ENCODE measurements at places on chromosomes 3 and 15.

- DNase-seq: no peak
These were observed 5.3 kb downstream of the IP6K2 start for GRCh38 chr3:48711727-48712126.

DNA sequence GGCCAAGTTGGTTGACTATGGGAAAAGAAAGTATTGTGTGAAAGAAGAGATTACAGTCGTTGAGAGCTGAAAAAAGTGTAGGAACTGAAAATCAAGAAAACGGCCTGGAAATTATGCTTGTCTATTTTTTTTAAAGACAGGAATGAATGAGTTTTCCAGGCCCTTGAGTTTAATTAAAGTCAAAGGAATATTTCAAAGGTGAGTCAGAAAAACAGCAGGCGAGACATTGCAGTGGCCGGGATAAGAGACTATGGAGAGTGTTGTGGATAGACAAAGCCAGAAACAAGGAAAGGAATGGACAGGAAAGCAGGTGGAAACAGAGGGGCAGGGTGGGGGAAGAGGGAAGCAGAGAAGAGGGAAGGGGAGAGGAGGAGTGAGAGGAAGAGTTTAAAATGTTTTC is 275.1 kb upstream of the LRTM1 start:
- no peak for DNase-seq

DNA sequence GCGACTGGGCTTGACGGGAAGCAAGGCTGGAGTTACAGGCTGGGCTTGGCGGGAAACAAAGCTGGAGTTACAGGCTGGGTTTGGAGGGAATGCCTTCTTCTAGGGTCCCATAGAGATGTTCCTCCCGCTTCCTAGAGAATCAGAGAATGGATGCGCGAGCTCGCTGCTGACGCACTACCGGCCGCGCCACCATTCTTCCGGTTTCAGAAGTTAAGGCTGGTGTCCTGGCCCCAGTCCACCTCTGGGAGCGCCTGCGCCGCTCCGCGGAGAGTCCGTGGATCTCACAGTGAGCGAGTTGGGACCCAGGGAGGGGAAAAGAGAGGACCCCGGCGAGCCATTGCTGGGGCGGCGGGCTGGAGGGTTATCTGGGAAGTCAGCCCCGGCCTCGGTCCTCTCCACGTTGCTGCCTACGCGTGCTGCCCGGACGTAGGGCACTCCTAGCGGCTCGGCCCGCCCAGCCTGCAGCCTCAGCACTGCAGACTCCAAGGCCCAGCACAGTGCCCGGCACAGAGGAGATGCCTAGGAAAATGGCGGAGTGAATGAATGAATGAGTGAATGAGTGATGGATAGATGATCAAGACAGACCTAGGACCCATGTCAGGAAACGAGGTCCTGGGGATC is at the start of gene ZNF502:
Gene ZNF502, plus strand, starts transcription at position 206 of the 621 bp plus-strand sequence. CDS start 7,602 bp downstream, outside the sequence.
- peak; percentile 16 for DNase-seq

DNA sequence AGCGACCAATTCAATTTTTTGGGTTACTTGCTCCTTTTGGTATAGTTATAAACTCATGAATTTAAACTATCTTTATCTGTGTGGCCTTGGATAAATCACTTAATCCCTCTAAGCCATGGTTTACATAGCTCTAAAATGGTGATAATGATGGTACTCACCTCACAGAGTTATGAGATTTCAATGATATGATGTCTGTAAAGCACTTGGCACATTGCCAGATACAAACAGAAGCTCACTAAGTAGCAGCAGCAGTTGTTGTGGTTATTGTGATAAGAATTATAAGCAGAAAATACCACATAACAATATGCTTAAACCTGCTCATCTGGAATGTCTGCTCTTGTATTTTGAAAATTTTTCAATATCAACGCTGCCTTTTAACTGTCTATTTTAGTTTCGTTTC is 185.1 kb upstream of the SNTN start:
- no peak for DNase-seq

DNA sequence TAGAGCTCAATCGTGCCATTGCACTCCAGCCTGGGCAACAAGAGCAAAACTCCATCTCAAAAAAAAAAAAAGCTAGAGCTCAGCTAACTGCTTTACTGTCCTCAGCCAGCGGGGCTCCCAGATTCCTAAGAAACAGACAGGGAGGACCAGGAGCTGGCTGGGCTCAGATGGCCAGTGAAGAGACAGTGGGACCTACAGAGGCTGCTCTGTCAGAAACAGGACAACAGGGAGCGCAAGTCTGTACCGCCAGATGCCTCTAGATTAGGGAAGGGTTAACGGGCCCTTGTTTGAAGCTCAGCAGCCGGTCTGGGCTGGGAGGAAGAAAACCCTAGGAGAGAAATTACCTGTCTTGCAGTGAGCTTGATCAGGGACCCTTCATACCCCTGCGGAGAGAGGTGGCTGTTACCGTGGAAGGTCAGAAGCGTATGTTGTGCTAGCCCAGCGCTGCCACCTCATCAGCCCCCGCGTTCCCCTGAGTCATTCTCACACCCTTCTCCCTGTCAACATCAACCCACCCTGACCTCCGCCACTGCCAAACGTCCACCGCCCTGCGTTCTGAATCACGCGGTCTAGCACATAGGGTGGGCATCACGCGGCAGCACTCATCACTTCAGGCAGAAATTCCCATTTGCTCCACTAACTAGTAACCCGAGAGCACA is 25.3 kb downstream of the RBPMS2 start:
- DNase-seq: no peak

- DNase-seq: no peak
These were observed 222.3 kb downstream of the NR1D2 start for GRCh38 chr3:24167429-24167828.

DNA sequence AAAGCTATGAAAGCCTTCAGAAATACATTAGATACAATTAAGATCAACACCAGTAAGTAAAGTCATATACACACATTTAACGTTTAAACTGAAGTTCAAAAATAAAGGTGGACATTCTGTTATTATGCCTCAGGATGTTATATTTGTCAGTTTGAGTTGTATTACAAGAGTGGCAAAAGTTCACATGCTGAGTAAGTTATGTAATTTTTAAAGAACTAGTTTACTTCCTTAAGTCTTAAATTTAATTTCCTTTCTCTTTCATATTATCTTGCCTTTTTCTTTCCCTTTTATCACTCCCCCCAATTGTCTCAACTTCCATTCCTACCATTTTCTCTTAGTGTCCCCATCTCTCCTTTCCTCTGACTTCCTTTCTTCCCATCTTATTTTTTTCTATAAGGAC is 4.9 kb upstream of the GPR87 start:
- no peak for DNase-seq

- DNase-seq: no peak
These were observed 178.1 kb downstream of the KLHL25 start for GRCh38 chr15:85616549-85617110.

DNA sequence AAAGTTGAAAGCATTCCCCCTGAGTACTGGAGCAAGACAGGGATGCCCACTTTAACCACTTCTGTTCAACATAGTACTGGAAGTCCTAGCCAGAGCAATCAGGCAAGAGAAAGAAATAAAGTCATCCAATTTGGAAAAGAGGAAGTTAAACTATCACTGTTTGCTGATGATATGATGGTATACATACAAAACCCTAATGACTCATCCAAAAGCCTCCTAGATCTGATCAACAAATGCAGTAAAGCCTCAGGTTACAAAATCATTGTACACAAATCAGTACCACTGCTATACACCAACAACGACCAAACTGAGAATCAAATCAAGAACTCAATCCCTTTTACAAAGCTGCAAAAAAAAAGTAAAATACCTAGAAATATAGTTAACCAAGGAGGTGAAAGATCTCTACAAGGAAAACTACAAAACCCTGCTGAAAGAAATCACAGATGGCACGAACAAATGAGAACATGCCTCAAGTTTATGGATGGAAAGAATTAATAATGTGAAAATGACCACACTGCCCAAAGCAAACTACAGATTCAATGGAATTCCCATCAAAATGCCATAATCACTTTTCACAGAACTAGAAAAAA is 40.3 kb downstream of the RPL39L start:
- DNase-seq: no peak

GRCh38 chr15:56533731-56534403 is 68.9 kb upstream of the MNS1 start:
- DNase-seq: no peak

DNA sequence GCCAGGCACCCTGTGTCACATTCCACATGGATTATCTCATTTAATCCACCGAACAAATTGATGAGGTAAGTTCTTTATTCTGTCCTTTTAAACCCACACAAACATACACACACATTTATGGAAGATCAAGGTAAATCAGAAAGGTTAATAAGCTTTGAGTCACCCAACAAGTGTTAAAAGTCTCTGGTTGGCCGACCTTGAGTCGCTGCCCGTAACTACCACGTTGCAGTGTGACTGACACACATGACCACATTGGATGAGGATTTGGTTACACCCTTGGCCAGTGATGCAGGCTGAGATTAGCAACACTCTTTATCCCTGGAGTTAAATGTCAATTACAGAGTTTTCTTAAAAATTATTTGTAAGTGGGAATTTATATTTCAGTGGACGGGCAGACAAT is 19.2 kb downstream of the FOXP1 start:
- no peak for DNase-seq

- DNase-seq: no peak
These were observed 173.2 kb downstream of the CHDH start for GRCh38 chr3:53672981-53673380.

GRCh38 chr3:185488465-185488864 is 10.4 kb downstream of the TMEM41A start:
- no peak for DNase-seq

- DNase-seq: no peak
These were observed 81.9 kb downstream of the SUMF1 start for GRCh38 chr3:4385201-4385600.

DNA sequence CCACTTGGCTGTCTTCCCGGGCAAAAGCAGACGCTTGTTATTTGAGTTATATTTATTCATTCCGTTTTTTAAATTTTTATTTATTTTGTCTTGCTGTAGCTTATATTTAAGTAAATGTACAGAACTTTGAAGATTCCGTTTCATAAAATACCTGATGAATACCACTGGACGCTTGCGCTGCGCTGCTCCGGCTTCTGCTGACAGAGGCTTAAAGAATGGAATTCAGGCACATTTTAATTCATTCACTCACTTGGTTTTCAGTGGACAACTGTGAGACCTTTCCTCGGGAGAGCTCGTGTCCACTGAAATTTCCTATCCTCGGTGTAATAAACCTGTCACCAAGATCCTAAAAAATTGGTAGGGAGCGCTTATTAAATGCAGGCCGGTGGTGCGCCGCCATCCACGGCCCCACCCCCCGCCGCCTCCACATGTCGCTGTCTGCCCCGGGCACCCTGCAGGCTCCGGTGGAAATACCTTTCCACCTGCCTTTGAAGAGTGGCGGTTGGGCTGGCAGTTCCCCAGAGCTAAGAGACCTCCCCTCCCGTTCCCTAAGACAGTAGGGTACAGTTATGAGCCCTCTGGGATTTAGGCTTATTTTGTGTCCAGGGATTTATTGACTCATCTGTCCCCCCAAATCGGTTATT is 62.5 kb upstream of the UBE2E1 start:
- DNase-seq: no peak

DNA sequence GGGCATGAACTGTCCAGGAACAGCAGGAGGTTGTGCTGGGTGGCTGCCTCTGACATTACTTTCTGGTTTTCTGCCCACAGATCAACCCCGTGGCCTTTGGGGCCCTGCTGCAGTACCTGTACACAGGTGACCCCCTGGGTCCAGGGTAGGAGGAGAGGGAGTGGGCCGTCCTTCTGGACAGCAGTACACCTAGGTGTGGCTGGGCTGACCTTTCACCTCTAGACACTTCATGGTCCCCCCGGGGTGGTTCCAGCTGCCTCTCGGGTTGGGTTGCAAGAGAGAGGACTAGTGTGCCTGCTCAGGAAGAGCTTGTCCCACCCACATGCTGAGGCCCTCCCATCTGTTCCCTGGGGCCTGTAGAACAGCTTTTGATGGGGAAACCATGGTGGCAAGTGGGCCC is 3.7 kb downstream of the ABTB1 start:
- no peak for DNase-seq

DNA sequence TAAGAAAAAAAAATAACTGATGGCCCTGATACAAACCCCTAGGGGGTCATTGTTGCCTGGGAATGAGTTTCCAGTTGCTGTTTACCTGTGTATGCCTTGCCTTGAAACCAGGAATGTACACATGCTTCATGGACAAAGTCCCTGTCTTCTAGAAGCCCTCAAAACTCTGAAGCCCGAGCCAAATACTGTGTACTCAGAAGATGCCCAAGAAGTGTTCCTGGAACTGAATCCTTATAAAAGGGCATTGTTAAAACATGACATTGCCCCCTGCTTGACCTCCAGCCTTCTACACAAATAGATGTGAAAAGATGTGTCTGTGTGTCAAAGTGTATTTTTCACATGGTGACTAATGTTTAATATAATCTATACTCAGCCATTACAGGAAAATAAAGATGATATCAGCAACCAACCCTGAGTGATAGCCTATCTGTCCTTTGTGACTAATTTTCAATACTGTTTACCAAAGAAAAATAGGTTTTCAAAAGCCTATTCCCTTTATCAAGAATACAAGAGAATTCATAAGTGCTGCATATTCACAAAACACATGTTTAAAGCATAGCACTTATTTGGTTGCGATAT is 325.9 kb downstream of the MECOM start:
- no peak for DNase-seq

GRCh38 chr15:49145651-49146609 is 9.5 kb downstream of the COPS2 start:
- DNase-seq: peak; percentile 9

DNA sequence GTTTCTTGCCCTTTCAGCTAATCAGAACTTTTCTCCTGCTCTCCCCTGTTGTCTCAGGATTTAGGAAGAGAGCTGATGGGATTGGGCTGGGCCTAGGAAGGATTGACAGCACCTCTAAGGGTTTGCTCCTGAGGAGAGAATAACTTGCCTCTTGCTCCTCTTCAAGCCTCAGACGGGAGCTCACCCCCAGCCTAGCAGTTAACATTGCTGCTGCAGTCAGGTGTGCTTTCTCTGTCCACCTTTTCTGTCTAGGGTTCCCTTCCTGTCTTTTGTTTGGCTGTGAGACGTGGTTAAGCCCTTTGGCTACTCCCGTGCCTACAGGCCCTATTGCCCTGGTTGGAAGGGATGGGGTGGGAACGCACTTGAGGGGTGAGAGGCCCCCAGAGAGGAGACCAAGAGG is 20.1 kb downstream of the TMEM108 start:
- DNase-seq: no peak

DNA sequence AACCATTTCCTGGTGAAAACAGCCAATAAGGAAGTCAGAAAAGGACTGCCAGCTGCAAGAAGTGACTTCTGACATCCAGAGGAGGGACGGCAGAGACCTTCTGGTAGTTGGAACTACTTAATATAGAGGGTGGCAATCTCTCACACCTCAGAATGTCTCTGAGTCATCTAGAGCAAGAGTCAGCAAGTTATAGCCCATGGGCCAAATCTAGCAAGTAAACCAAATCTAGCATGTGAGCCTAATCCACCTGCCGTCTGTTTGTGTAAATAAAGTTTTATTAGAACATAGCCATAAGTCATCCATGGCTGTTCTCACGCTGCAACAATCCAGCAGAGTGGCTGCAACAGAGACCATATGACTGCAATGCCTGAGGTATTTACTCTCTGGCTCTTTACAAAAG is 160.5 kb upstream of the NR2E3 start:
- DNase-seq: no peak

- no peak for DNase-seq
These were observed 148.3 kb downstream of the RBMS3 start for GRCh38 chr3:29429055-29429679.

All from activated CD4-positive, alpha-beta T cell treated with anti-CD3 and anti-CD28 coated beads, Interleukin-2, amount 50 U/mL, for 4 hours (primary cell).